ENCODE measurements at places on chromosomes 12 and 14.
A peak's percentile ranks its signal among the peaks of the same experiment; 100 is the strongest.

DNA sequence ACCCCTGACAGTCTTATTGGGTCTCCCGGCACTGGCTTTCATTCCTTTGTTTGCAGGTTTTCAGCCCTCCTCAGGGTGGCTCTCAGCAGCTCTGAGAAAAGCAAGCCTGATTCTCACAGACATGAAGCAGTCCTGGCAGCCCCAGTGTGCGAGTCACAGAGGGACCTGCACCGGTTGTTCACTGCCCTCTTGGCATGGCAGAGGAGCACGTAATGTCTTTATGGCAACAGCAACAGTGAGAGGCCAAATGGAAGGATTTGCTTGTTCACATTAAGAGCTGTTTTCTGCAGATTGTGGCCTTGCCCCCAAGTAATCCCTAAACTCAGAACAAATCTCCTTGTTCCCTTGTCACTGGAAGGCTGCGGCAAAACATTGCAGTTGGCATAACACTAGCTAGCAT, 3.4 kb downstream of the KCNA5 start:
- DNase-seq, result no peak

DNA sequence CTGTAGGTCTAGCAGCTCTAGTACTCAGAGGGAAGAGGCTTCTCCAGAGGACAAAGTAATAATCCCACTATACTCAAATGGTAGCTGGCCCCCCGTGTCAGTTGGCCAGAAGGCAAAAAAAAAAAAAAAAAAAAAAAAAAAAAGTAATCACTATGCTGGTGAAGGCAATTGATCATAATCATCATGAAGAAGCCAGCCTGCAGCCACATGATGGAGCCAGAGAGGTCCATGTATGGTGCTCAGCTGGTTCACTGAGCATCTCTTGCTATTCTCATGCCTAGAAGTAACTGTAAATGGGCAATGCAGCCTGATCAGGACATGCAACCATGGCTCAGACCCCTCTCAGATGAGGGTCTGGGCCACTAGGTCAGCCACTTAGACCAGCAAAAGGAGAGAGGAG, 378.8 kb downstream of the MED13L start:
- no peak for DNase-seq

GRCh38 chr14:50559990-50560930, at the start of gene ATL1:
TSS of gene ATL1 (plus strand) at chr14:50560145. CDS start at chr14:50560266, 121 bp downstream.
- DNase-seq, result peak; percentile 67

DNA sequence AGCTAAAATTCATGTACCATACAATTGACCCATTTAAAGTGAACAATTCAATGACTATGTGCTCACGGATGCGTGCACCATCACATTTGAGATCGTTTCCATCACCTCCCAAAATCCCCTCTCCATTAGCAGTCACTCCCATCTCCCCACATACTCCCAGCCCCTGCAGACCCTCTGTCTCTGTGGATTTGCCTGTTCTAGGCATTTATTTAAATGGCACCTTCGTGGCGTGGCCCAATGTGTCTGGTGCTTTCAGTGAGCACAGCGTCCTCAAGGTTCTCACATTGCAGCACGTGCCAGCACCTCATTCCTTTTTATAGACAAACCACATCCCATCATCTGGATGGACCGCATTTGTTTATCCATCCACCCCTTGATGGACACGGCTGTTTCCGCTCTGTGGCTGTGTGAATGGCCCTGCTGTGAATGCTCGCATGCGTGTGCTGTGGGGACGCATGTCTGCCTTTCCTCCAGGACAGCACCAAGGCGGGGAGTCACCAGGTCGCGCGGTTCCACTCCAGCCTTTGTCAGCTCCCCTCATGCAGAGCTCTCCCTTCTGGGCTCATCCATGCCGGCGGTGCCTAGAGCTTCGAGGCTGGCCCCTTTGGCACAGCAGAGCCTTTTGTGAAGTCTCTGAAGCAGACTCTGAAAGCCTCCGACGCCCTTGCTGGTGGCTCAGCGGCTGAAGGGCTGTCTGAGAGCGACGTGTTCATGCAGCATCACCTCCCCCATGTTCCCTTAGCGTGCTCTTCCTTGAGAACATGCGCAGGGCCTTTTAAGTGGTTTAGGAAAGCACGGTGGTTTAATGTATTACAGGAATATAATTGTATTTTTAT, 184.4 kb downstream of the KIF26A start:
- DNase-seq, result no peak

DNA sequence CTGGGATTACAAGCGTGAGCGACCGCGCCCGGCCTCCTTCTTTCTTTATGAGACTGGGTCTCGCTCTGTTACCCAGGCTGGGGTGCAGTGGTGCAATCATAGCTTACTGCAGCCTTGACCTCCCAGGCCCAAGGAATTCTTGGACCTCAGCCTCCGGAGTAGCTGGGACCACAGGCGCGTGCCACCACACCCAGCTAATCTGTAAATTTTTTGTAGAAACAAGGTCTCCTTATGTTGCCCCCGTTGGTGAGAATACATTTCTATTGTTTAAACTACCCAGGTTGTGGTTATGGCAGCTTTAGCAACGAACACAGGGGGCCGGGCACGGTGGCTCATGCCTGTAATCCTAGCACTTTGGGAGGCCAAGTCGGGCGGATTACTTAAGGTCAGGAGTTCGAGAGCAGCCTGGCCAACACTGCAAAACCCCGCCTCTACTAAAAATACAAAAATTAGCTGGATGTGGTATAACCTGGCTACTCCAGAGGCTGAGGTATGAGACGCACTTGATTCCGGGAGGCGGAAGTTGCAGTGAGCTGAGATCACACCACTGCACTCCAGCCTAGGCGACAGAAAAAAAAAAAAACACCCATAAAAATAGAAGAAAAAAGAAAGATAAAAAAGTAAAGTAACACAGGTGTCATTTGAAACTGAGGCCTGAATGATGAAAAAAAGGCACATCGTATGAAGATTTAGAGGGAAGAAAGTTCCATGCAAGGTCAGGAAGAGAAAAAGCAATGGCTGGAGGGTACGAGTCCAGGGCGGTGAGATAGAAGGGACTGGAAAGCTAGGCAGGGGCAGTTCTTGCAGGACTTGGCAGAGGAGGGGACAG, 977 bp upstream of the TMEM120B start:
- no peak for DNase-seq

DNA sequence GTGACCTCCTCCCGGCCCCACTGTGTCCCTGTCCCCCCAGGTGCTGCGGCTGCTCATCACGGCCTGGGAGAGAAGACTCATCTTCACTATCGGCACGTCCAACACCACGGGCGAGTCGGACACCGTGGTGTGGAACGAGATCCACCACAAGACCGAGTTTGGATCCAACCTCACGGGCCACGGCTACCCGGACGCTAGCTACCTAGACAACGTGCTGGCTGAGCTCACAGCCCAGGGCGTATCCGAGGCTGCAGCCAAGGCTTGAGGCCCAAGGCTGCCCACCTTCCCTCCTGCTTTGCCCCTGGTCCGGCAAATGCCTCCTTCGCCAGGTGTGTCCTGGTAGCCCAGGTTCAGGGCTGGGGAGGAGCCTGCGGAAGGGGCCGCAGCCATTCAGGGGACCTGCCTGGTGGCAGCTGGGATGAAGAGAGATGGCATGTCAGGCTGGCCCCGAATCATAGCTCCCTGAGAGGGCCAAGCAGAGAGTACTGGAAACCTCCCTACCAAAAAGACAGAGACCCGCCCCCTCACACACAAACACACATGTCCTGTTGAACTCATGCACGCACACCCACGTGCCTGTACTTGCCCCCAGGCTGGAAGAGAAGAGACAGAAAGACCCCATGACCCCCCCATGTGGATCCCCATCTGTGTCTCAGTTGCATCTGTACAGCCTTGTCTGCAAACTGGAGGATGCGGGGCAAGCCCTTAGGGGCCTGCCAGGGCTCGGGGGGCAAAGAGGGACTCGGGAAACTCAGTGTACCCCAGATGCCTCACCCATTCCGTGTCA, 38.7 kb downstream of the RASAL1 start:
- DNase-seq, result no peak

DNA sequence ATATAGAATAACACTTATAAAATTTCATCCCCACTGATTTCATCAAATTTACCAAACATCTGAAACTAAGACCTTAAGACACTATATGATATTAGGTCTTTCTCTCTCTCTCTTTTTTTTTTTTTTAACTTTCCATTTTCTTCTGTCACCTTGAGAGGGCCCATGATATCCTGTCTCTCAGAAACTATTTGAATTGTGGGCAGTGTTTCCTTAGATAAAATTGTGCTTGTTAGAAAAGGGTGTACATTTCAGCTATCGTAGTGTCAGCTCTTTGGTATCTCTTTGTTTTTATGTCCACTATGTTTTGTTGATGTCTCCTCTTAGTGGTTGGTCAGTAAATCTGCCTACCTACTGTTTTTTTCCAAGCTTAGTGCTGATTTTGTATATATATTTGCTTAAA, 23.8 kb downstream of the DNM1L start:
- DNase-seq, result no peak

GRCh38 chr12:123954647-123955350, 17.8 kb downstream of the CCDC92 start:
- DNase-seq, result no peak

DNA sequence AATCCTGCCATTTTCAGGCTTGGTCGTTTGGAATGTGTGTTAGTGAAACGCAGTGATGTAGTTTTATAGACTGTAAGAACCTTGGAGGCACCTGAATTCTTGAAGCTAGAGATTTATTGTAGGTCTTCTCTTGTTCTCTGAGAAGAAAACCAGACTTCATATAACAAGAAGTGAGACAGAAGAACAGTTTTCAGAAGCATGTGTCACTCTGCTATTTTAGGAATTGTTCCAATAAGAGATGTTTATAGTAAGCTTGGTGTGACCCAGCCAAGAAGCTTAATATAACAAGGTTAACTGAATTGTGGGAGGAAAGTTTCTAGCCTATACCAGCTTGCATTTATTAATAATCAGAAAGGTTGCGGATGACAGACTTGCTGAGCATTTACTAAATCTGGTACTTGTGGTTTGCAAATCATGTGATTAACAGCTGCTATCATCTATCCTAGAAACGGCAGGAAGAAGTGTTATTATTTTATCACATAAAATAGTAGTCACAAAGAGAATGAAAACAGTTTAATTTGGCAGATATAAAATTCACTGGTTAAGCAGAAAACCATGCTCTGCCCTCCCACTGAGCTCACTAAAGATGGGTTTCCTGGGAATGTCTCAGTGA, 49.2 kb upstream of the BCAT1 start:
- DNase-seq, result peak; percentile 61

DNA sequence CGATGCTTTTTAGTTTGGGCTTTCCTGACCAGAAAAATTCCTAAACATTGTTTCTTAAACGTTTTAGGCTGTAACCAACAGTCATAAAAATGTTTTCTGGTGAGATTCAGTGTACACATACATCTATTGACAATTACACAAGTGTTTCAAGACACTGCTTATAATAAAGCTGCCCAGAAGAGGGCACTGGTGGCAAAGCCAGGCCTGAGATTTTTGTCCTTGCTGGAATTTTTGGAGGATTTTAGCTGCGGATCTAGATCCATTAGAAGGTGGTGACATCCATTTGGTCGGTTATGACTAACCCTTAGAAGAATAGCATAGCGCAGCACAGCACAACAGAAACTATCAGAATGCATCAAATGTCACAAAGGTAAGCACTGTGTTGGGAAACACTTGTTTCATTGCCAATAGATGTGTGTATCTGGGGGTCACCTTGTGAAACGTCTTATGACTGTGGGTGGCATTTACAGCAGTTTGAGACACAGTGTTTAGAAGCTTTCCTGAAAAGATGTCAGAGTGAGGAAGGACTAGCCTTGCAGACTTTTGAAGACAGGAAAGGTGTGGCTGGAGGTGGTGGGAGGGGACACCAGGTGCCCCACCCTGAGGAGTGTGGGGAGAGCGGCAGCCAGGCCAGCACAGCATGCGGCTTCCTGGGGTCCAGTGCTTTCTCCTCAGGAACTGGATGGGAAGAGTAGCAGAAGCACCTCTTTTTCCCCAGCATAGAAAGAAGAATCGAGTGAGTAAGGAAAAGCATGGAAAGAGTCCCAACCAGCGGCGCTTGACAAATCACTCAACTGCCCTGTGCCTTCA, 54.7 kb upstream of the FKBP4 start:
- DNase-seq, result no peak

- no peak for DNase-seq
Measured at GRCh38 chr12:132194056-132194455, 49.8 kb downstream of the NOC4L start.

GRCh38 chr12:25789541-25789944, 168.9 kb upstream of the RASSF8 start:
- DNase-seq, result no peak

DNA sequence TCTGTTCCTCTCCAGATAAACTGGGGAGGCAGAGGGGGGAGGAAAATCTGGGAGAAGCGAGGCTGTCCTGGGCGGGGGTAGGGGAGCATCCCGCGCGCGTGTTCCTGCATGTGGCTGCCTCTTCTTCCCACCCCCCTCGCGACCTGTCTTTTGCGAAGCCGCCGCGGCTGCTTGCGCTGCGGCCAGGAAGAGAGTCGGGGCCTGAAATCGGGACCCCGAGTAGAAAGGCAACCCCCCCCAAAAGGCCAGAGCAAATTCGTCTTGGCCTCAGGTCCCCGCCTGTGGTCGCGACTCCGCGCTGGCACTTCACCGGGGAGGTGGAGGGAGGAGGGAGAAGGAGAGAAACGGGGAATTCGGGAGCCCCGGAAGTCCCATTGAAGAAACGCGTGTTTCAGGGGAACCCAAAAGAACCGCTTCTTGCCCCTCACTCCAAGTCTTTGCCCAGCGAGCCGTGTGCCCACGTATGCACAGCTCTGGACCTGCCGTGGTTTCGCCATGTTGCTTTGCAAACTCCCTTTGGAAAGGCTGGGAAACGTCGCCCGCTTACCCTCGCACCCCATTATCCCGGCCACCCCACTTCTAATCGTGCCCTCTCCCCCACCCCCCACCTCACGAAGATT, 944 bp downstream of the CCND2 start:
- no peak for DNase-seq

DNA sequence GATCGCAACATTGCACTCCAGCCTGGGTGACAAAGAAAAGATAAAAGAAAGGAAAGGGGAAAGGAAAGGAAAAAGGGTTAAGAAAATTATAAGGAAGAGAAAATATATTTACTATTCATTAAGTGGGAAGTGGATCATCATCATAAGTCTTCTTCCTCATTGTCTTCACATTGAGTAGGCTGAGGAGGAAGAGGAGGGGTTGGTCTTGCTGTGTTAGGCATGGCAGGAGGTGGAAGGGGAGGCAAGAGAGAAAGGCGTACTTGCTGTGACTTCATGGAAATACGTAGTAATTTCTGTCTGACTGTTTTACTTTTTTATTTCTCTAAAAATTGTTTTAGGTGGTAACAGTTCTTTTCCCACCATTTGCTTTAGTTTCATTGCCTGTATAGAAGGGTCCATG, 26.2 kb downstream of the FAM177A1 start:
- no peak for DNase-seq

GRCh38 chr14:32657081-32657480, 281.6 kb upstream of the NPAS3 start:
- DNase-seq, result no peak

DNA sequence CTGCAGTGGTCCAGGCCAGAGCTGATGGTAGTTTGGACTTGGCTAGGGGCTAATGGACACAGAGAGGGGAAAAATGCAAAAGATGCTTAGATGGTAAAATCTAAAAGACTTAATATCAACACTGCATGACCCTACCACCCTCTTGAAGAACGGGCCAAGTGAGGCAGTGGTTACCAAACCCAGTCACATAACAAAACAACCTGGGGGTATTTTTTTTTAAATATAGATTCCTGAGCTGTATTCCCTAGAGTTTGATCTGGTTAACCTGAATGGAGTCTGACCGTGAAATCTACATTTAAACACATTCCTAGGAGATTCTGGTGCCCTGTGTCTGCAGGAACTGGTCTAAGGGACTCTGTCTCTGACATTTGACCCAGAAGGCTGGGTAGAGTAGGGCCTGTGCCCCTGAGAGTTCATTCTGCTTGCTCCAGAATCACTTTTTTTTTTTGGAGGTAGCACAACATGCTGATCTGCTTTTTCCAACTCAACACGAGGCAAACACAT, 15.7 kb downstream of the ABHD4 start:
- no peak for DNase-seq

- no peak for DNase-seq
Measured at GRCh38 chr12:47078733-47079467, 521 bp upstream of the PCED1B start.
